Stimulated activated naive CD8-positive, alpha-beta T cell treated with anti-CD3 and anti-CD28 coated beads, Interleukin-15, amount 100 ng/mL, for 72 hours (primary cell): ENCODE measurements at places on chromosomes 2 and 18.

GRCh38 chr18:2856547-2857170 is 9.9 kb downstream of the EMILIN2 start:
- no peak for DNase-seq

DNA sequence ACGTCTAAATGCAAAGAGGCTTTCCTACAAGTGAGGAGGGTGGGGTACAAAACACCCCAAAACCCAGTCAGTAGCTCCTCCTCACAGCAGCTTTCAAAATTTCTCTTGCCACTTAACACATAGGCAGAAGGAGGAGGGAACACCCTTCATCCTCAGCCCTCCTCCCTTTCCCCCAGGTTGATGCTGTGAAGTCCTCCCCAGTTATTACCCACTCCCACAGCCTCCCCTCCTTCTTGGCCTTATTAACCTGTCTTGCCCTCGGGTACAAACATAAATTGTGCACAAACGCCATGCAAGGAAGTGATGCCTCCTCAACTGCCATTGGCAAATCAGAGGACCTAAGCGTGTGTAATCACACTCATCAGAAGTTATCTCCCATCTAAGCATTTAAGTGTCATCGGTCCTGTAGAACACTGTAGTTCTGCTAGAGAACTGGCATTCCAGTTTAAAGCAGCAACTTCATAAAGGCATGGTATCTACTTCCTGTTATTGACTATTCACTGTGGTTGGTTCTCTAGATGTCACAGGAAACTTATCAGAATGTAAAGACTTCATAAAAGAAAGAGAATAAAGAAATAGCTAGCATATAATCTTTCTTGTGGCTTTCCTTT is at the start of gene DSC1:
Gene DSC1 (minus strand): TSS at position 32 of the 611 bp plus-strand sequence. CDS start 262 bp downstream, outside the sequence.
- DNase-seq = no peak

DNA sequence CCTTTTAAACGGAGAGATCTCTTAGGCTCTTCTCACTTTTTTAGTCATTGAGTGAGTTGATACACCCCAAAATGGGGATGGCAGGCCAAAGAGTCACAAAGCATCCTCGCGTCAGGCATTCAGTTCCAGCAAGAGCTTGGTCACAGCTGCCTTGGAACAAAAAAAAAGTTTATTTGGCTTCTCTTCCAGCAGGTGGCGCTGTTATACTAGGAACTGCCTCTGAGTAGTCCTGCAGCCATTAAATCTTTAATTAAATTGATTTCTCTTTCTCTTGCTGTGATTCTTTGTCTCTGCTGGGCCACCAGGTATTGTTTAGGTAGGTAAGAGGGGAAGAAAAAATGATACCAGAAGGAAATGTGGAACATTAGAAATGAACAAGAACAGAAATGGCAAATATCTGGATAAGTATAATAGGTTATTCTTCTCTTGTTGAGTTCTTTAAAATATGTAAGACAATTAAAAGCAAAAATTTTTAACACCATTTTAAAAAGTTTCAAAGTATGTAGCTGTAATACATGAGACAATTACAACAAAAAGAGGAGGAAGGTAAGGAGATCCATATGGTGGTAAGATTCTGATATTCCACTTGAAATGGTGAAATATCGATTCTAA is 175.1 kb downstream of the GALNT1 start:
- peak; percentile 53 for DNase-seq

DNA sequence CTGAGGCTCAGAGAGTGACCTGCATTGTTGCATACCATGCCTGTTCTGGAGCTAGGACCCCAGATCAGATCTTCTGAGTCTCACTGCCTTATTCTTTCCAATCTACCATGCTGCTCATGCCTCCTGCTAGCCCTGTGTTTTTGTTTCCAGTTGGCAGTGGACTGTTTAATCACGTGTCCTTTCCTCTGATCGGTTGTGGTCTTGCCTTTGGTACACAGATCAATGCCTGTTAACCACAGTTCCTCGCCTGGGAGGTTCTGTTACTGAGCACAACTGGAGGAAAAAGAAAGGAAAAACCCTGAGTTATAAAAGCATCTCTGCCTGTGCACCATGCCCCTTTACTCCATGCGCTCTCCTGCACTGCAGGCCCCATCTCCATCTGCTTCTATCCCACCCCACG is 329.1 kb downstream of the SETBP1 start:
- no peak for DNase-seq

- DNase-seq = no peak
Measured at GRCh38 chr18:63145851-63146555, 173.6 kb downstream of the BCL2 start.
